ENCODE measurements at places on chromosomes 16 and 17.

DNA sequence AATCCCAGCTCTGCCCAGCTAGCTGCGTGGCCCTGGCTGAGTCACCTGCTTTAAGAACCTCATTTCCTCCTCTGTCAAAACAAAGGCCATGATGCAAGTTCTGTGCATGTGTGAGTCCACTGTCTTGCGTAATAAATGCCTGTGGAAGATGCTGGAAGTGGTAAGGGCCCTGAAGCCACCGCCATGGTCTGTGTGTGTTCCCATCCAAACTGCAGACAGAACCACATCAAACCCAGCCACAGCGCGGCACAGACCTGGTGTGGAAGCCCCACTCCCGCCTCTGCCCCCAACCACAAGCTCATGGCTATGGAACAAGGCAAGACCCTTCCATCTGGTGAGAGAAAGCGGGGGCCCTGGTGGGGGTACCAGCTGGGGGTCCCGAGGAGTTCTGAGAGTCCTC lies 26.0 kb downstream of the NECAB2 start:
- no peak for DNase-seq

DNA sequence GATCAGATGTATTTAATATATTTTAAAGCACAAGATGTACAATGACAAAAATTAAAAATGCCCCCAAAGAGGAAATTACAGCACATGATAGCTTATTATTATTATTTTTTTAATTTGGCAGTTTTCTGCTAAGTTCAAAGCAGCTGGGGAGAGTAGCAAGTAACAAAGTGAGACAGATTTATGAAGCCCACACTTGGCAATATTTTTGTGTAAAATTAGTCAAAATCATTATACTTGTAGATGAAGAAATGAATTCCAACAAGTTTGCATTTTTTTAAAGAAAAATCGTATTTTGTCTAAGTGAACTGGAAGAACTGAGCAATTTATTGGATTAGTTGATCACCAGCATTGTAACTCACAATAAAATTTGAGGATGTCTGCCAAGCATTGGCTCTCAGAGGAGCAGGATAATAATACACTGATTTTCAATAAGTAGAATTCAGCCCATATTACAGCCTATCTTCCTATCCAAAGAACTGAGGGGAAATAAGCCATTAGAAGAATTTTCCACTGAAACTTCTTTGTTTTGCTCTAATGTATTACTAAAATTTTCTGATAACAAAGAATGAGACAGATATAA lies 215.6 kb downstream of the MAP2K6 start:
- DNase-seq = no peak

- DNase-seq = no peak
Observed at GRCh38 chr17:74009056-74009625, 194.3 kb upstream of the RPL38 start.

DNA sequence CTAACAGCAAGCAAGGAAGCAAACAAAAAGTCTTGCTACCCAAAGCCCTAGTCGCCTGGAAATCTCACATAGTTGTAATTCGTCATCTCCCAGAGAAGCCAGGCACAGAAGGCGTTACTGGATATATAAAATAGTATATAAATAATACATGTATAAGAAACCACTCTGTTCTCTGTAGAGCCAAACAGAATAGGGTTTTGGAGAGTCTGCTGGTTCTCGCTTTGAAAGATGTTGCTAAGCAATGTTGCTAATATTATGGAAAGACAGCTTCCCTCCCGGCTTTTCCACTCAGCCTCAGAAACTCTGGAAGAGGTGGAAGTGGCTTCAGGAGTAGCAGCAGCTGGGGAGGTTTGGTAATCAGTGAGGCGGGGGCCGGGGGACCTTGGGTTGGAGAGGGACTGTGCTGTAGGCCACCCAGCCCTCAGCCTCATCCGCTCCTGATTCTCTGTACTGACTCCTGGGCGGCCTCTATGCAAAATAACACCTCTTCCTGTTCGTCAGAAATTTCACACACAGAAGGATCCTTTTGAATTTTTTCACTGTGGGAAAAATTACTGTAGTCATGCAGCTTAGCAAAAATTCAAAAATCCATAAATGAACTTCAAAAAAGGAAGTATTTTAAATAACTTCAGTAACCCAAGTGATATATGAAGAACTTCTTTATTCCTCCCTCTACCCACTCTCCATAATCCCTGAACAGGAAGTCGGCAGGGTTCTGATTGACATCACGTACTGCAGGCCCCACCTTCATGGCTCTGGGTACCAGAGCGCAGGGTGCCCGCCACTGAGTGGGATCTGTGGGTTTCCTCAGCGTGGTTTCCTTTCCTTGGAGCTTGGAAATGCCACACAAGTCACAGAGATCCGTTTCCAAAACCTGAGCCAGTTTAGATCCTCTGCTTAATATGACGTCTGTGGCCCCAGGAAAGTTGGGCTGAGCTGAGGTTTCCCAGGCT lies 51.4 kb downstream of the RAP1GAP2 start:
- DNase-seq = no peak

- no peak for DNase-seq
Observed at GRCh38 chr17:42779304-42779935, 990 bp upstream of the WNK4 start.

GRCh38 chr16:83676086-83676485 lies 131.7 kb upstream of the HSBP1 start:
- no peak for DNase-seq

GRCh38 chr16:85716680-85717038 lies 27.9 kb upstream of the GINS2 start:
- no peak for DNase-seq

DNA sequence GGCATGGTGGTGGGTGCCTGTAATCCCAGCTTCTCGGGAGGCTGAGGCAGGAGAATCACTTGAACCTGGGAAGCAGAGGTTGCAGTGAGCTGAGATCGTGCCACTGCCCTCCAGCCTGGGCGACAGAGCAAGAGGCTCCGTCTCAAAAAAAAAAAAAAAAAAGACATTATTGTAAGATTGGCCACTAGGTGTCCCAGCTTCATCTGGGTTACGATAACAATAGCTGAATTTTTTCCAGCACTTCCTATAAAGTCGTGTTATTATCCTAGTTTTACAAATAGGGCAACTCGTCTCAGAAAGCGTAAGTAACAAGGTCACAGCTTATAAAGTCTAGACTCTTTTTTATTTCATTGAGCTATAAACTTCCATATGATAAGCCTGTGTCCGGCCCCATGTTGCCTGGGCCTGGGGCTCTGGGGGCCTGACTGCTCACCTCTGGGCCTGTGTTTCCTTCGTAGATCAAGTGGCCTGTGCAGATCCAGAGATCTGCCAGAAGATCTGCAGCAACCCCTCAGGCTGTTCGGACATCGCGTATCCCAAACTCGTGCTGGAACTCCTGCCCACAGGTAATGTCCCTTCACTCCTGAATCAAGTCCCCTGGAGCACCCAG lies 60.5 kb downstream of the SLC5A11 start:
- DNase-seq = no peak

DNA sequence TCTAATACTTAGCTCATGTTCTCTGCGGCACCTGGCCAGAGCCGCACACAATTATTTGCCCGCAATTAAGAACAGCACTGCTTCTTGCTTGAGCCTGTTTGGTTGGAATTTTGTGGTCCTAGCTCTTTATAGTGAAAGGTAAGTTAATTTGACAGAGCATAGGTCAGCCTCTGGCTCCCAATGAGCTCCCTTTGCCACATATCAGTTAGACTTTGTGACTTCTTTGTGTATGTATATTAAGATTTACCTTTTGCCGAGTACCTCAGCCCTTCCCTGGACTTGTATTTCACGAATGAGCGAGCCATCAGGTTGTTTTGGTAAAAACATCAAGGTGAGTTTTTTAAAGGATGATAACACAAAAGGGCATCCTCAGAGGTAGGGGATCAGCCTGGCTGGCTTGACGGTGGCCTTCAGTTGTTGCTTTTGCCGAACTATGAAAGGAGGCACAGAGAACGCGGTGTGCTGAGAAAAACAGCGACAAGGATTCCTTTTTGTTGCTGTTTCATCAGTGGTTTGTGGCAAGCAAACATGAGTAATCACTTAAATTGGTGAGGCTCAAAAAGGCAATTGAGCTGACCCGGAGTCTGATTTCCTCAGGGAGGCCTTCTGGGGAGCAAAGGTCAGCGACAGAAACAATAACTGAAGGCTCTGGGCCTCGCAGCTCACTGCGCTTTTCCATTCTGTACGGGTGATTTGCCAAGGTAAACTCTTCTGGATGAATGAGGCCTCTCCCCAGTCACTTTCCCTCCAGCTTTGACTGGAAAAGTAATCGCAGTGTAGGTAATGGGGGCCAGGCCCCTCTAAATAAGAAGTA lies 163.6 kb downstream of the HS3ST3A1 start:
- no peak for DNase-seq

GRCh38 chr17:62637809-62638208 lies 10.3 kb downstream of the MRC2 start:
- DNase-seq = no peak

- no peak for DNase-seq
Observed at GRCh38 chr17:63826468-63827001, 696 bp upstream of the PSMC5 start.

DNA sequence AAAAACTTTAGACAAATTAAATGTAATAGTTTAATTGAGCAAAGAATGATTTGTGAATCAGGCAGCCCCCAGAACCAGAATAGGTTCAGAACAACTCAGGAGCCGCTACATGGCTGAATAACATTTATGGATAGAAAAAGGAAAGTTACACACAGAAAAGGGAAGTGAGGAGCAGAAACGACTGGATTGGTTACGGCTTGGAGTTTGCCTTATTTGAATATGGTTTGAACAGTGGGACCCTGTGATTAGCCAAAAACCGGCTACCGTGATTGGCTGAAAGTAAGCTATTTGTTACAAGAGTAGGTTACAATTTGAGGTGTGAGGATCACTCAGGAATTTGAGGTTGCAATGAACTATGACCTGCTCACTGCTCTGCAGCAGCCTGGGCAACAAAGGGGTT lies 1139.8 kb downstream of the CDH11 start:
- DNase-seq = no peak

GRCh38 chr17:69678206-69678605 lies 263.7 kb downstream of the MAP2K6 start:
- no peak for DNase-seq

DNA sequence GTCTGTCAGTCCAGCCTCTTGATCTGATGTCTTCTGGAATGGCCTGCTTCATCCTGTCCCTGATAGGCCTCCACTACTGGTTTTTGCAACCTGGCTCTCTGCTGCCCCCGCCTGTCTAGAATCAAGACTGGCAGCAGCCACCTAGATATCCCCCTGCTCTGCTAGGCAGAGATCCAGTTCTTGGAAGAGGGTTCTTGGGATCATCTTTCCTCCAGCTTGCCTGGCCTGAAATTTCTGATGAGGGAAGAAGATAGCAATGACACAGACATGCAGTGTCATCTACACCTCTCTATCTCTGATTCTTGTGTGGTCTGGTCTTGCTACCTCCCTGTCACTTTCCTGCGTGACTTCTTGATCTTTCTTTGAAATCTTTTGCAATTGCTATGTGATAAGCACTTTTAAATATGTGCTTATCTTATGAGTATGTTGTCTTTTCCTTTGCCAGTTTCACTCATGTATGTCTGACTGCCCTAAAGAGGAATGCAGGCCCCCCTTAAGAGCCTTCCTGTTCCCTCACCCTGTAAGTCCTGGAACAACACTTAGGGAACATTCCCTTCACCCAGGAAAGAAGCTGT lies 20.3 kb upstream of the NFATC3 start:
- peak; percentile 57 for DNase-seq

- DNase-seq = no peak
Observed at GRCh38 chr16:56093055-56093454, 98.2 kb upstream of the GNAO1 start.

- no peak for DNase-seq
Observed at GRCh38 chr16:5845046-5845445, 747.5 kb upstream of the EEF2KMT start.

GRCh38 chr16:56635441-56635967 lies 3.0 kb upstream of the MT1A start:
- no peak for DNase-seq

DNA sequence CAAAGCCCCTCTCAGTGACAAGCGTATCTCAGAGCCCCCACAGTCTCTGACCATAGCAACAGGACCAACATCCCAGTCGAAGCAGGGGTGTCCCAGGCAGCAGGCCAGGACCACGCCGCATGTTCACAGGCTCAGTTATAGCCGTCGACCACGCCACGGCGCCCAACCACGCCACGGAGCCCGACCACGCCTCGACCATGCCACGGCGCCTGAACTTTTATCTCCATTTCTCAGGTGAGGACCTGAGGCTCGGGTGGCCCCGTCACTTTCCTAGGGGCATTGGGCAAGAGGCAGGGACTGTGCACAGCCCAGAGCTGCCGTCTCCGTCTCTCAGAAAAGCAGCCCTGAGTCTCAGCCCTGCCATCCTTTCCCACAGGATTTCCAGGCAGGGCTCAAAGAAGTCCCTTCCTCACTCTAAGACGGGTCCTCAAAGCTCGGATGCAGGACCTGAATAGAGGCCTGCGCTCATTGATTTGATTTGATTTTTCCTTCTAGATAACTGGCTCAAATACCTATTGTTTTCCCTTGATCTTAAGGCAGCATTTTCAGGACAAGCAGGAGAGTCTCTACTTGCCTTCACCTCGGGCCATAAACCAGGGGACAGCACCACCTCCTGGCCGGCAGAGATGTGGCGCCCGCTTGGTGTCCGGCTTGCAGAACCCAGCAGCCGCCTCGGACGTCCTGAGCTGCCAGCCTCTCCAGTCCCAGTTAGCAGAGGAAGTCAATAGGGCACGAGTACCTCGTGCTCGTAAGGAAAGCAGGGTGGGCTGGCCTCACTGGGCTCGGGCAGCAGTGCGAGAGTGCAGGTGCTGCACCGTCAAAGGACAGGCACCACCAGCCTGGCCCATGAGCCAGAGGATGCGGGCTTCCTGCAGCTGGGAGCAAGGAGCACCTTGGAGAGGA lies 38.8 kb downstream of the C16orf95 start:
- peak; percentile 23 for DNase-seq

GRCh38 chr17:28758411-28759121 lies 14.8 kb downstream of the TRAF4 start:
- no peak for DNase-seq
